ENCODE measurements at places on chromosomes 6 and 20.

DNA sequence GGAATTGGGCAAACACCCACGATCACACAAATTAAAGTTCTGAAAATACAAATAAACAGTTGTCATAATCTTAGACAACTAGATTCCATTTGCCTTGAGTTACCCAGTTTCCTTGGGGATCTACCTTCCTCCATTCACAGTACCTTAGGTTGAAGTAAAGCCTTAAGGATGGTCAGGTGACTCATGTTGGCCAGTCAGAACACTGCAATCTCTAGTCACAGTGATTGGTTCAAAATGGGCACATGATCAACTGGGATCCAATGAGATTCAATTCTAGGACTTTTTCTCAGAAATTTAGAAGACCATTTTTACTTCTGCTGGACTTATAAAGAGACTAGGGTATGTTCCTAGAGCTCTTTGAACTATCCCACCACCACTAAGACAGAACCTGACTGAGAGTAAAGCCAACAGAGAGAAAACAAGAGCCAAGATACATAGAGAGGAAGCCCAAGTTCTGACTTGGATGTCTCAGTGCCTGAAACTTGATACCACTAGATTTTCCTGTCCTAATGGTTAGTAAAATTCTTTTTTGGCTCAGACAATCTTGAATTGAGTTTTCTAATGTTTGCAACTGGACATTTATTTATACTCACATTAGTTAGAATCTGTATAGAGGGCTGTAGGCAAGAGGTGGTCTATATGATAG, 8.6 kb upstream of the CLIC5 start:
- no peak for DNase-seq

DNA sequence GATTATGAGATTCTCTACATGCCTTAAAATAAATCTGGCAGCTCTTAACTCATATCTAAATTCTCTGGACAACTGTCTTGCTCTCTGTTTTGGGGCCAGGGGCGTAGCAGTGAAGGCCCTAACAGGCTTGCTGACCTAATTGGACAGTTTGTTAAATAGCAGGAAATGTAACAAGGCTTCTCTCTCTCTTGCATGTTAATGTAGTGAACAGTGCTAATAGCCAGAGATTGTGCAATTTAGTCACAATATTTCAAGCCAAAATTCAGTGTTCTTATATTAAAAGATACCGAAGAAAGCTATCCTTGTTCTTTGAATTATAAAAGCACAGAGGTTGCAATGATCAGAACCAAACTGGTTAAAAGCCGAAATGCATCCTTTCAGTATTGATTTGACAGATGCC, 3.0 kb downstream of the PPP1R3D start:
- no peak for DNase-seq

DNA sequence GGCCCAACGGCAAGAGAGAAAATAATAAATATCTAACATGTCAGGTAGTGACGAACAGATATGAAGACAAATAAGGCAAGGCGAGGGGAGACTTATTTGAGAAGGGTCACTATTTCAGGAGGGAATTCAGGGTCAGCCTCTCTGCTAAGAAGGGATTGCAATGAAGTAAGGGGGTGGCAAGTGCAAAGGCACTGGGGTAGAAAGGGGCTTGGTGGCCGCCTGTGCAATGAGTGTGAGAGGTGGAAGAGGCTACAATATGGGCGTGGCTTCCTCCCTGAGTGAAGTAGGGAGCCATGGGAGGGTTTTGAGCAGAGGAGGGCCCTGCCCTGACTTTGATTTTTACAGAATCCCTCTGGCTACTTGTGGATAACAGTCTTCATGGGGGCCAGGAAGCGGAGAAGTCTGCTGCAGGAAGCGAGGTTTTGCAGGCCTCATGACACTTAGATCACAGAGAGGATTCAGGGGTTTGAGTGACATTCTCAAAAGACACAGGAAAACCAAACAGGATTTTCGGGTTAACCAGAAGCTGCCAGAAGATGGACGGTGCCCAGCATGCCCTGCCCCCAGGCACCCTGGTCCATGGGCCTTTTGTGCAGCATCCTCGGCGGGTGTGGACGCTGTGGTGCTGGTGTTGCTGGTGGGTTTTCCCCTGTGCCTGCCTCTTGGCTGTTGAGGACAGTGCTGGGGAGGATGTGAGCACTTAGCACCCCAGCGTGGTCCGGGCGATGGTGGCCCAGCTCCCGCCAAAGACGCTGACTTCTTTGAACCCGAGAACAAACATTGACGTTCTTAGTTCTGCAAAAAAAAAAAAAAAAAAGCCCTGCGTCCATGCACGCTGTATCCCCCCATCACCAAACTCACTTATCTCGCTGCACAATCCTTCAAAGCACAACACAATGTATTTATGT, 124.2 kb upstream of the PTPN1 start:
- peak; percentile 37 for DNase-seq

DNA sequence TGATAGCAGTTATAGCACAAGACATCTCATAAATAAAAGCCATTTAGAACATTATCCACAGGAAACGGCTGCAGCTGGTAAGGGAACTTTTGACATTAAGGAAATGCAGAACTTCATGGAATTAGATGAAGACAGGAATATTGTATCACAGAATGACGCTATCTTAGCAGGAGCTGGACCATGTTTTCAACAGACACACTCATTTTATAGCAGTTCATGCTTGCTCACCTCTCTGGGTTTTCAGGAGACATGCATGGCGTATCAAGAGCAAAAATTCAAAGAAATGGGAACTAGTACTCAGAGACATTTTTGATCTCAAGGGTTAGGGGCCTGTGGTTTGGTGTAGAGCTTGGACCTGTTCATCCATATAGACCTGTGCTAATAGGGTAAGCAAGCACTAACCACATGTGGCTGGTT, 125.0 kb downstream of the FYN start:
- DNase-seq = no peak

GRCh38 chr6:112502351-112503090, 155.4 kb downstream of the RFPL4B start:
- peak; percentile 36 for DNase-seq

- DNase-seq = no peak
These were observed 22.7 kb downstream of the HLA-F start for GRCh38 chr6:29745855-29746449.

DNA sequence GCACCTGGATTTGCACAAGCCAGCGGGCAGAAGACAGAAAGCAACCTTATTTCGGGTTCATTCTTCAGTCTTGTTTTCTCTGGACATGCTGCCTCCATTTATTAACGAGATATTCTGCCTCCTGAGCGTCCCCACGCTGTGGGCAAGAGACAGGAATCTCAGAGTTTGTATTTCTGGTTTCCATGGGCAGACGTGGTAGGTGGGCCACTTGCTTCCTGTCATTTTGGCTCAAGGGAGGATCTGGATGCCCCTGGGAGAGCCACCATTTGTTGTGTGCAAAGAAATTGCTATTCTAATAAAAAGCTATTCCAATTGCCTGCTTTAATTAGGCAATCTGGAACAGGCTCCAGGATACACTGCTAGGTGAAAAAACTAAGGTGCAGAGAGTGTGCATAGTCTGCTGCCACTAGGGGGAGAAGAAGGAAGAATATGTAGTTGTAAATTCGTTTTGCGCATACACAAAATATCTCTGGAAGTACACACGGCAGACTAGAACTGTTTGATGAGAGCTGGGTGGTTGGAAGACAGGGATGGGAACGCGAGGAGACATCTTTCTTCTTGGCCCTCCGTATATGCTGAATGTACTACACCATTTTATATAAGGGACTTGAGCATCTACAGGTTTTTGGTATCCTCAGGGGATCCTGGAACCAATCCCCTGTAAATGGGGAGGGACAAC, 30.1 kb upstream of the SLC16A10 start:
- DNase-seq = peak; percentile 51

DNA sequence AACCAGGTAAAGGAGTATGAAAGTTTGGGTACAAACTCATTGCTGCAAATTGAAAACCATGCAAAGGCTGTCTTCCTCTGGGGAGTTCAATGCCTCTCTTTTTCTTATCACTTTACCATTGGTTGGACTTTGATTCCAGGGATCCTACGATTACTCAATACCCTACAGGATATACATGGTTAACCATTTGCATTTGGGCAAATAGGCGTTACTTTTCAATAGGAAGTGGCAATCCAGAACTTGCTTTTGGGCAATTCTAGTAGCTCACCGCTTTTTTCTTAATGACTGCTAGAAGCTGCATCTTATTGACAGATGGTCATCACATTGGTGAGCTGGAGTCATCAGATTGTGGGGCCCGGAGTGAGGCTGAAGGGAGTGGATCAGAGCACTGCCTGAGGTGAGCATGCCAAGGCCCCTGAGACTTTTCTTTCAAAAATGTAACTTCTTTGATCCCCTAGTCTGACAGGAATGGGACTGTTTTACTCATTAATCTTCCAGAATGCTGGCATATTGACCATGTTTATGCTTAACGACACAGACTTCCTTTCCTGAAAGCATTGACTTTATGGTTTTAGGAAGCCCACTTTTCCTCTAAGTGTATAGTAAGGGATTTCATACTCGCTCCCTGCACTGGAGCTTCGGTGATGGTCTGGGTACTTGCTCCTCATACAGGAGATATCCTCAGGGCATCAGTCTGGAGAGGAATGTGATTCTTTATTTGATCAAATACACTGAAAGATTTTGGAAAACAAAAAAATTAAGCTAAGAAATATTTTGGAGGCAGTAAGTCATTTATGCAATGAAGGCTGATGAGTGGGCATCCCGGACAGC, at the start of gene CCR6:
CCR6 (plus strand) TSS at position 270 of the 831 bp plus-strand sequence. CDS start 13,039 bp downstream, outside the sequence.
- no peak for DNase-seq

GRCh38 chr20:39810309-39810708, 848.2 kb downstream of the DHX35 start:
- no peak for DNase-seq

GRCh38 chr20:3826420-3826819, 6.1 kb downstream of the AP5S1 start:
- no peak for DNase-seq

DNA sequence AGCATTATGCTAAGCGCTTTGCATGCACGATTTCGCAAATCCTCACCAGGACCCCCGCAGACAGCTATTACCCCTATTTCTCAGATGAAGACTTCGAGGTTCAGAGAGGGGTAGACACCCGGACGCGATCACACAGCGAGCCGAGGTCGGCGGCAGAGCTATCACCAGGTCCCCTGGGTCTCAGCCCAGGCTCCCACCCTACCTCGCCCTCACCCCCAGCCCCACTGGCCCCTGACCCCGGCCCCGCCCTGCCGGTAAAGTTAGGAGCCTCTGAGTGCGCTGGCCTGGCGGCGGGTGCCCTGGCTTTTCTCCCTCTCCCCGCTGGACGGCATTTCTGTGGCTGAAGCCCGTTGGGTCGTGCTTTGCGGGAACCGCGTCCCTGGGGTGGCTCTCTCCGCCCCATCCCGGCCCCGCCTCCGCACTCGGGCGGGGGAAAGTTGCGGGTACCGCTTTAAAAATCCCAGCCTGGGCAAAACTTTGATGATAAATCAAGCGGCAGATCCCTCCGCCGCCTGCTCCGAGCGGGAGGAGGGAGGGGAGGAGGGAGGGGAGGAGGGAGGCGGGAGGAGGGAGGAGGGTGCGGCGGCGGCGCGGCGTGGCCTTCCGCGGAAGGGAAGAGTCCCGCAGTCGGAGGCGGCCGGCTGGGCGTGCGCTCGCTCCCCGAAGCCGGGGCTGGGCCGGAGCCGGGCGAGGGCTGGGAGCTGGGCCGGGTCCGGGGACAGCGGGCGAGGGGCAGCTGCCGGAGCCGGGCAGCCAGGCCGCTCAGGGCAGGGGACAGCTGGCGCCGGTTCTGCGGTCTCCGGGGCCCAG, at the start of gene VSTM2L:
VSTM2L (plus strand) TSS at position 624 of the 810 bp plus-strand sequence. CDS start 224 bp downstream, outside the sequence.
- peak; percentile 84 for DNase-seq

- peak; percentile 51 for DNase-seq
These were observed 63.2 kb downstream of the NOL4L start for GRCh38 chr20:32521780-32522525.

- DNase-seq = no peak
These were observed 55.6 kb downstream of the MEP1A start for GRCh38 chr6:46848684-46849360.

DNA sequence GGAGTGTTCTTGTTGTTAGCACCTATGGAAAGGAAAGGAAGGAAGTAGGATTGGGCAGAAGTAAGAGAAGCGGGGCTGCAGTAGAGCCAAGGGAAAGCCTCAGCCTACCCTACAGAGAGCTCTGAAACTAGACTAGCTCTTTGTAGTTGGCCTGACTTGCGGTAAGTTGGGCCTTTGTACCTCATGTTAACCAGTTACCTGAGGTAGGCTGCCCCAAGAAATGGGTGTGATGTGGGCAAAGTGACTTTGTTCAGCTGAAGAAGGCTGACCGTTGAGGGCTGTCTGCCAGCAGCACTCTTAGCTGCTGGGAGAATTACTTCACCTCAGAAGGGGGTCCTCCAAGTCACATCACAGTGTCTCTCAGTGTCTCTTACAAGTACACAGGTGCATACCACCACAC, 54.9 kb upstream of the FAM184A start:
- DNase-seq = no peak

GRCh38 chr20:32988008-32988407, 16.2 kb downstream of the SUN5 start:
- no peak for DNase-seq

GRCh38 chr6:64294034-64294433, 658.4 kb downstream of the PHF3 start:
- no peak for DNase-seq

GRCh38 chr6:118649918-118650581, 1.3 kb downstream of the CEP85L start:
- no peak for DNase-seq

- DNase-seq = no peak
These were observed 80.5 kb downstream of the COL9A1 start for GRCh38 chr6:70222439-70222749.

DNA sequence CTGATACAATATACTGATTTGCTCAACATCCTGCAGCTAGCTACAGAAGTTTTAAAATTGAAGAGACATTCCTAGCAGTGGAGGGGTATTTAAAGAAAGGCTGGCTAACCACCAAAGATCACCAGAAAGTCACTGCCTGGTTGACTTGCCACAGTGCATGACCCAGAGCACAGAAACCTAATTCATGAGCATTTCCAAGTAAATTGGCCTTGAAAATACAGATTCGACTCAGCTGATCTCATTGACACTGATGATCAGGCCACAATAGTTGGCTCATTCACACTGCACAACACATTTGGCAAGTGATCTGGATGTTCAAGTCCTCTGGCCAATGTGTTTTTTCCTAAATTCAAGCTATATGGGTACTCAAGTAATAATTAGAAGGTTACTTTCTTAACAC, 13.3 kb upstream of the TDRD6 start:
- no peak for DNase-seq

DNA sequence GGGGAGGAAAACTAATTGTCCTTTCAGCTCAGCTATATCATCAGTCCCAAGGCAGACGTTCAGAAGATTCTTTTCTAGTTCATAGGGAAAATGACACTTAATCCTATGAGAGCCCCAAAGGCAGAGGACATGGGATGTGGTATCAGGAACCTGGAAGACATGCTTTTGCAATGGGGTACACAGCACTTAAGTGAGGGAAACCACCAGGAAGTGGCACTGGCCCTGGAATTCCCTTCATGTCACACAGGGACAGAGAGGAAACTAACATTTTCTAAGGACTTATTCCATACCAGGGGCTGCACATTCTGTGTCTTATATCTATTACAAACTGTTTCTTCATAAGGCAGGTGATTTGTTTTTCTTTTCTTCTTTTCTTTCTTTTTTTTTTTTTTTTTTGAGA, 28.2 kb downstream of the VPS52 start:
- DNase-seq = no peak

Measured in RPMI7951 (cell line).